NCI-H1092 (cell line): ENCODE measurements at places on chromosomes 2 and 18.
A peak's percentile ranks its signal among the peaks of the same experiment; 100 is the strongest.

DNA sequence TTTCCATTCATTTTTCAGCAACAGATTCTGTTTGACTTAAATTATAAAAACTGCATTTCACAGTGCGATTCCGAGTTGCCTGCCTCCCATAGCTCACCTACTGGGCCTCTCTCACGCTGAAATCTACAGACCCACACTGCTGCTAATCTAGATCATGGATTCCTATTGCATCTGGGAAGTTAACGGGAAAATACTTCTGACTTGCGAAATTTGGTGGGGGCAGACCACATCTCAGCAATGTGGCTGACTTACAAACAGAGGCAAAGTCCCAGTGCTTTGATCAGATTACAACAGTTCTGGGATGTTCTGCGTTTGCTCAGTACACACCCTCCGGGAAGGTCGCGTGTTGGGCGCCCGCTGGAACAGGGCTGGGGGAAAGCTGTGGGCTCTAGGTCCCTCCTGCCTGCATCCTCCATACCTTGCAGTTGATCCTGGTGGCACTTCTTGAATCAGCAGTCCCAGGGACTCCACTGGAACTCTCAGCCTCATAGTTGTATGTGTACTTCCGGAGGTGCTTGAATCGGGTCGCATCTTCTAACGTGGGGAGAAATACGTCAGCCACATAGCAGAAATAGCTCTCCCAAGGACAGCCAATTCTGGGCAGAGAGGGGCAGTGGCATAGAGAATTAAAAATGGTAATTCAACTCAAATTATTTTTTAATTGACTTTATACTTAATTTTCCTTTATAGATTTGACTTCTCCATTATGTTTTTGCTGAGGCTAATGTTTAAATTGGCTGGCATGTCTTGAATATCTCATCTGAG is 1.7 kb downstream of the APOB start:
- DNase-seq, result no peak

- DNase-seq, result no peak
These were observed 2.8 kb upstream of the ASTL start for GRCh38 chr2:96140941-96141623.

DNA sequence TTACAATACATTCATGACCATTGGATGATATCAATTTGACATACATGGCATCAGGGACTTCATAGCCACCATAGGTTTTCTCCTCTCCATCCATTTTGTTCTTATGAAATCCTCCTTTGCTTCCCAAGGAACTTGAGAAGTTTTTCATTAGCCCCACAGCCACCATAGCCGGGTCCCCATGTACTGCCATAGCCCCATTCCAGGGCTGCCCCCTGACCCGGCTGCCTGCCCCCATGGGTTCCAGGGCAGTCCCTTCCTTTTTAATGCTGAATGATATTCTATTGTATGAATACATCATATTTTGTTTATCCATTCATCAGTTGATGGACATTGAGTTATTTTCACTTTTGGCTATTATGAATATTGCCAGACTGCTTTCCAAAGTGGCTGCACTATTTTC is 20.4 kb downstream of the ATP6V1B1 start:
- no peak for DNase-seq

GRCh38 chr18:60060578-60060977 is 160.8 kb downstream of the PMAIP1 start:
- DNase-seq, result no peak

DNA sequence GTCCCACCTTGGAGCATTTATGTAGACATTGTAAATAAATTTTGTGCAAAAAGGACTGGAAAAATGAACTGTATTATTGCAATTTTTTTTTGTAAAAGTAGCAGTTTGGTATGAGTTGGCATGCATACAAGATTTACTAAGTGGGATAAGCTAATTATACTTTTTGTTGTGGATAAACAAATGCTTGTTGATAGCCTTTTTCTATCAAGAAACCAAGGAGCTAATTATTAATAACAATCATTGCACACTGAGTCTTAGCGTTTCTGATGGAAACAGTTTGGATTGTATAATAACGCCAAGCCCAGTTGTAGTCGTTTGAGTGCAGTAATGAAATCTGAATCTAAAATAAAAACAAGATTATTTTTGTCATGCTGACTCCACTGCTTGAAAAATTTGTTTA is 137.5 kb downstream of the MEIS1 start:
- no peak for DNase-seq

DNA sequence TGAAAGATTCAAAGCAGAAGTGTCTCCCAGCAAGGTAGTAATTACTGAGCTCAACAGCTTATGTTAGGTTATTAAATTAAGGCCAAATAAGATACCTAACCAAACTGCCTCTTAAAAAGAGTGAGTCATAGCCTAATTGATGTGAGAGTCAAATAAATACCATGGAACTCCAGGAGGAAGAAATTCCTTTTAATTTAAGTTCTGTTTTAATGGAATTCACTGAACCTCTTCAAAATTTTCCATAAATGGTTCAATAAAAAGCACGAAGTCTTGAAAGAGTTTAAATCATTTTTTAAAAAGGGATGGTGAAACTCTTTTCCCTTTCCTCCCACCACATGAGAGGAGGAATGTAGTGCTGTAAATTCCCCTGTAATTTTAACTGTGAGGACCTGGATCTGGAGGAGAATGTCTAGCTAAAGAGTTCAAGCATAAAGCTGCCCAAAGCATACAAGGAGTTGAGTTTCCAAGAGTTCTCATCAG is 180.8 kb upstream of the MMADHC start:
- no peak for DNase-seq

GRCh38 chr2:209511637-209512036 is 87.8 kb downstream of the MAP2 start:
- no peak for DNase-seq

DNA sequence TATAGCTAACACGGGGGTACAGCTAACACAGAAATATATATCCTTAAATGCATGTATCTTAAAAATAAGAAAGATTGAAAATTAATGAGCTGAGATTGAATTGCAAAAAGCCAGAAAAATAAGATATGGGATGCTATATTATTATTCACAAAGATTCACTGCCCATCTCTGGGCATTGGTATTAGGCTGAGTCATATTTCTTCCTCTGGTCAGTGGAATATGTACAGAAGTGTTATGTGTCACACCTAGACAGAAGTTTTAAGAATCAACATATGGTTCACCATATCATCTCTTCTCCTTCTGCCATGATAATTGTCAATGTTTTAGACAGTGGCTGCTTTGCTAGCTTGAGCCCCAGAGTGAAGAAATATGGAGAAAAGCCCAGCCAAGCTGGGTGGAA is 14.0 kb upstream of the MCFD2 start:
- DNase-seq, result no peak

GRCh38 chr18:58526425-58527284 is 102.2 kb downstream of the ALPK2 start:
- DNase-seq, result no peak

GRCh38 chr2:9378433-9379390 is 44.6 kb downstream of the ITGB1BP1 start:
- DNase-seq, result no peak

- no peak for DNase-seq
These were observed 977.6 kb downstream of the SUCLG1 start for GRCh38 chr2:83481436-83481835.

DNA sequence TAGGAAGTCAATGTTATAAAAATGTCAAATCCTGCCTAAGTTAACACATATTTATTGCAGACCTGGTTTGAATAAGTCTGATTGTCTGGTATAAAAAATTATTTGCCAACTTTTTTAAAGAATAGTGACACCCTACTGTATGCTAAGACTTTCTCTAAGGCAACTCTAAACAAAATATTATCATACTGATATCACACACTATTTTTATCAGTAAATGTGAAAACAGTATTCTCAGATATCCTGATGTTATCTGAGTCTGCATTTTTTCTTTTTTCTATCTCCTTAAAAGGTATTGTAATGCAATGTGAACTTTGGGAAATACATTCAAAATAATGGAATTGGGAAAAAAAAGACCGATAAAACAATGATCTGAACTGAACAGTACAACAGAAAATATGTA is 127.1 kb downstream of the DOCK10 start:
- DNase-seq, result no peak

GRCh38 chr2:64839844-64840243 is 149.4 kb upstream of the SLC1A4 start:
- no peak for DNase-seq

DNA sequence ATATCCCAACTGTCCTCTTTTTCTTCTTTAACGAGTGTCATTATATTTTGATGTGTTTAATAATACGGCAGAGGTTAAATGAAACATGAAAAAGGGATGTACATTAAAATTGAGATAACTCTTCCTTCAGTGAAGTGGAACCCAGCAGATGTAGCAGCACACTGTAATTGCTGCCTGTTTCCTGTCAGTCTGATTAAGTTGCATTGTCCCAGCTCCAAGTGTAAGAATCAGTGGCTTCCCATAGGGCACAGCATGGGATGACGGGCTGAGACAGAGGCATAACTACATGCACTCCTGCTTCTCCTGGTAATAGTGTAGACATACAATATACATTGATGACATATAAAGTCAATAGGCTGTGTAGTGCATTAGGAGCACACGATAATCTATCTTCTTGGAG is 175.8 kb upstream of the TCF4 start:
- DNase-seq, result no peak

DNA sequence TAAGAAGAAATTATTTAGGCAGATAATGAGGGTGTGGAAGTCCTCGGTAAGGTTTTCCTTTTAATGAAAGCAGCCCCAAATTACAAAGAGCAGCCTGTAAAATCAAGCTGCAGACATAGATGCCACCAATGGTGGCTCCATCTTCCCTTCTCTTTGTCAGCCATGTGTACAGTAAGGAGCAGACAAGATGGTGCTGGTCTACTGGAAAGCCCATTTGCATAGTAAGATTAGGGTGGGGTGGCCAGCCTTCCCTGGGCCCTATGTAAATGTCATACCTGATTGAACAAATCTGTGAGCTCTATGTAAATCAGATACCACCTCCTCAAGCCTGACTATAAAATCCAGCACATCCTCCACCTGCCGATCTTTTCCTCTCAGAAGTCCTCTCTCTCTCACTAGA is 154.4 kb upstream of the SERTAD2 start:
- DNase-seq, result no peak

DNA sequence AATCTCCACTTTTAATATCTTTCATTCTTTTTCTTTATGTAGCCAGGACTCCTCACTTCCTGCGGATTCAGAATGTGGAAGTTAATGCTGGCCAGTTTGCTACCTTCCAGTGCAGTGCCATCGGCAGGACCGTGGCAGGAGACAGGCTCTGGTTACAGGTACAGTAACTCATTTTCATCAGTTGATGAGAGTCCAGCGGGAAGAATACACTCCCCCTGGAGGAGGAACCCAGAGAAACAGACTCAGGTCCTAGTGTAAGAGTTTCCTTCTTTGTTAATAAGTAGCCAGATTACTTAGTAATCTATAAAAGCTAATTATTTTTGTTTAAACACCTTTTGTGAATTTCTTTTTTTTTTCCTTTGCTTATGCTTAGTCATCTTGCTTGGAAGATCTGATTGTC is 359.4 kb downstream of the PTPRM start:
- peak; percentile 24 for DNase-seq

- no peak for DNase-seq
These were observed 205.8 kb downstream of the ZNF385B start for GRCh38 chr2:179655627-179656026.

DNA sequence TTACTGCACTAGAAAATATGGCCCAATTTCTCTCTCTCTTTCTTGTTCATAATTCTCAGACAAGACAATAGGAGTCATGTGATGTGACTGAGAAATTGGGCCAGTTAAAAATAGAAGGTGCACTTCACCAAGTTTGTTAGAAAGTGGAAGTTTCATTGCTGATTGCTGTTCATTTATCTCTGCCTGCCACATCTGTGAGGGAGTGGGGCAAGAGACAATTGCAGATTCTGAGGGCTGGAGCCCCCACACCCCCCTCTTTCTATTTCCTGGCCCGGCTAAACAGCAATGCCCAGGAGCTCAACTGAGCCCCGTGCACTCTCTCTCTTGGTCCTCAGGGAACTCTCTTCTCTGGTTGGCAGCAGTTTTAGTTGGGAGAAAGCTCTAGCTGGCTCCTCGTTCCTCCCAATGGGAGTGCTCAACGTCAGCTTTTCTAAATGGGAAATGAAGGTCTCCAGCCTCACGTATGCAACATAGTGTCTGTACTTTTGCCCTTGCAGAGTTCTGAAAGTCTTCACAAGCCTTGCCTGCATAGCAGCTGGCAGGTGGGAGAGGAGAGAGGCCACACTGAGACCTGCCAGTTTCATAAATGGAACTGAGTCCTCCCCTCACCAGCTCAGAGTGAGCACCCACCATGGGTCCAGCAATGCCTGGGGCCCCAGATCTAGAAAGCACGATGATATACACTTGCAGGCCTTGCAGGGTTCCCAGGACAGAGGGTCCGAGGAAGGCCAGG is 115.7 kb downstream of the MYCN start:
- DNase-seq, result no peak

- no peak for DNase-seq
These were observed 437.4 kb downstream of the MEIS1 start for GRCh38 chr2:66872081-66872985.

GRCh38 chr2:48829036-48829435 is 73.5 kb upstream of the LHCGR start:
- no peak for DNase-seq

DNA sequence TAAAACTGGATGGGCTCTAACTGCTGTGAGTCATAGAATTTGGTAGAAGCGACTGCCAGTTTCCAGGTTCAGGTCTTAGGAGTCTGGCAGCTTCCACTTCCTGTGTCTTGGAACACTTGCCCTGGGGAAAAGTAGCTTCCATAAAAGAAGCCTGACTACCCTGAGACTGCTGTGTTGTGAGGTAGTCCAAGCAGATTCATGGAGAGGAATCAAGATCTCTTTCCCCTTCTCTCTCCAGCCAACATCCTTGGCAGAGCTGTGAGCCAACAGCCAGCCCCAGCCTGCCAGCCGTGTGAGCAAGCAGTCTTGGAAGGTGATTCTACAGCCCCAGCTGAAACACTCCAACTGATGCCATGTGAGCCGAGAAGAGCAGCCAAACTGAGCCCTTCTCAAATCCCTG is 33.7 kb downstream of the SLC20A1 start:
- no peak for DNase-seq

GRCh38 chr2:112893752-112894151 is 17.2 kb upstream of the IL37 start:
- no peak for DNase-seq

- DNase-seq, result no peak
These were observed 97.3 kb downstream of the RTP5 start for GRCh38 chr2:241966647-241967466.

- no peak for DNase-seq
These were observed 22.8 kb upstream of the RUFY4 start for GRCh38 chr2:218046238-218046637.
